Thoracic aorta (tissue), 2 donors: ENCODE measurements at places on chromosomes 4 and X. TPM values are rescaled to one million over a fixed set of nuclear protein-coding genes. Genes with fewer than 3 reads are reported as not detected.

DNA sequence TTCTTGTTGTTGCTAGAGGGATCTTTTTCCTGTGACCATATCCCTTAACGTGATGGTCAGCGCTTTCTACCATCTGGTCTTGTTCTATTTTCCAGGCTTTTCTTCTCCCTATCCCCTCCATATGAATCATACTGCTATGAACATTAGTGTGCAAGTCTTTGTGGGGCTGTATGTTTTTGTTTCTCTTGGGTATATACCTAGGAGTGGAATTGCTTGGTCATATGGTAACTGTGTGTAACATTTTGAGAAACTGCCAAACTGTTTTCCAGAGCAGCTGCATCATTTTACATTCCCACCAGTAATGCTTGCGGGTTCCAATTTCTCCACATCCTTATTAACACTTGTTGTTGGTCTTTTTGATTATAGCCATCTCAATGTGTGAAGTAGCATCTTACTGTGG, 121.4 kb downstream of the SPRY1 start:
- DNase-seq = no peak

DNA sequence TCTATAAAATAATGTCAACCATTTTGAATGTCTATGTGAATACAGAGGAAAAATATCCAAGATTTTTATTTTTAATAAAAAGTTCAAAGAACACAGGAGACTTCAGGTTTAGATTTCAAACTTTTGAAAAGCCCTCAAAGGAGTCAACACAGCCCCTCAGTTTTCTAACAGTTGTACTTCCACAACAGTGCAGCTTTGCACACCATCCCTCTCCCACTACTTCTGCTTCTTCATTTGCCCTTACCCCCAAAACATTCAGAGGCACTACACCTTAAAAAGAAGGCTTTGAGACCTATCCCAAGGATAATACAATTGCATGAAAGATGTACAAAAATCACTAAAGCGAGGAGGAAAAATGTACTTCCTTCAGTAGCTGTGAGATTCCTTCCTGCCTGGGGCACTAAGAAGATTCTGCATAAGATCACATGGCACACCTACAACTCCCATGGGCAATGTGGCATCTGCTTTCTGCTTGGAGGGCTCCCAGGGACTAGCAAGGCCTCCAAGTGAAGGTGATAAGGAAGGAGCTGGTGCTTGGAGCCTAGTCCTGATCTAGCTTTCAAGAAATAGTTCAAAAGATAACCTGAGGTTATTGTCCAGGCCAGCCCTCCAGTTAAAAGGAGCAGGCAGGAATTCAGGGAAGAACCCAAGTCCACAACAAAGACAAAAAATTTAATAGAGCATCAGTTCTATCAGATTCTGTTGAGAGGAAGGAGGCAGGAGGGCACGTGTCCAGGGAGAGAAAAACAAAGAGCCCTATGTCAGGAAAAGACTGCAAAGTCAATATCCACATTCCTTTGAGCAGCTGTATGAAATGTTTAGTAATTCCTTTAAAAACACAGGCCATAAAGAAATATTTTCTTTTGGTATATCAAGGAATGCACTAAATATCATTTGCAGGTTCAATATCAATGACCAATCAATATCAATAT, 19.1 kb downstream of the ARAP2 start:
- no peak for DNase-seq

DNA sequence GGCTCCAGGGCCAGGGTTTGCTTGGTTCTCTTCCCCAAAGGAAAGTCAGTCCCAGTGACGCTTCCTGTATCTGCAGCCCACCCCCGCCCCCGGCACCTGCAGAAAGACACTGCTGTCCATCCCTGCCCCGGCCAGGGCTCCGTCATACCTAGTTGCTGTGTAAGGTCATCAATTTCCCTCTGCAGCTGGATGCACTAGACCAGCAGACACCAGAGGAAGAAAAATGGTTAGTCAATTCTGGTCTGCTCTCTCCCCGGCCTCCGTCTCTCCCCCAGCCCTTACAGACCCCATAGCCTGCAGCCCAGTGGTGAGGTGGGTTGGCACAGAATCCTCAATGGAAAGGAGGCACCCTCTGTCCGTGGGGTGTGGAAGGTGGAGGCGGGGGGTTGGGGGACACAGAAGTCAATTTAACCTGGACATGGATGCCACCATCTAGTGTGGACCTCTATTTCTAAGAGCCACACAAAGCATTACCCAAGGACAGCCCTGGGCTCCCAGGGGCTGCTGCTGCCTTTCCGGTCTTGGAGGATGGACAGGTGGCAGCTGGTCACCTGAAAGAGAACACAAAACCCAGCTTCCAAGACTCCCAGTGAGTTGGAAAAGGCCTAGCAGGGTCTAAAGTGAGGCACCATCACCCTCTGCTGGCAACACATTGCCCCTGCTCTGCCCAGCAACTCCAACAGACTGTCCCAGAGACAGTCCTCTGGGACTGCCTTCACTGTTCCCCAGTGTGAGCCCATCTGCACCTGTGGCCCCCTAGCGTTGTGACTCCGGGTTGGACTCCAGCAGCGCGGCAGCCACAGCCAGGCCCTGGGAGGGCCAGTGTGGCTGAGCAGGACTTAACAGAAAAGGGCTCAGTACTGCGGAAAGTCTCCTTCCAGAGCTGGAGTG, 40.2 kb upstream of the NHSL2 start:
- DNase-seq = no peak

DNA sequence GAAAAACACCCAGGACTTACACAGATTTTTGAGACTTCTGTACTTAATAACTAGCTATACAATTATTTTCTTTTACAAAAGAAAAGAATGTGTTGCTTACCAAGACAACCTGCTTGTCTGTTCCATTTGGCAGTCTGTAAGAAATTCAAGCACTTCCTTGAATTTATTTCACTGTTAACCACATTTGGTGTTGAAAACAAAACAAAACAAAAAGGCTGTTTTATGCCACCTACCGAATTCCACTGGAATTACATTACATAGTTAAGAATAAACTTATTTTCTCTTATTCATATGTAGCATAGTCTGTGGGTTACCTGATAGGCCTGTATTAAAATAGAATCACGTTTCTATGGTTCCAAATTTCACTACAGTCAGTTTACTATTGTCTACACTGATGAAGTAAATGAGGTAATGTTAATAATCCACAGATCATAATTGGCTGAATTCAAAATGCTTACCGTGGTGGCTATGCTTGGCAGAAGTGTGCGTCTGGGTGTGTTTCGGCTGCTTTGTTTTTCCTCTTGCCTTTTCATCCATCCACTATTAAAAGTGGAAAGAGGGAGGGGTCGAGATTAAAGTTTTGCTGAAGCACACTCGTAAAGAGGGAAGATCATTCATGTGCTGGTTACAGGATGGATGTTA, at the start of gene TLR1:
Gene TLR1 (minus strand): TSS at position 138 of the 642 bp plus-strand sequence. CDS start 5,960 bp downstream, outside the sequence.
- DNase-seq = no peak

CENPE gene
- total RNA-seq = 0.41 TPM

LAMP2 gene
- total RNA-seq = 81.3 TPM

RBMXL3 gene
- total RNA-seq = not detected

CPEB2 gene
- total RNA-seq = 31.0 TPM

- no peak for DNase-seq
Measured at GRCh38 chr4:173498023-173498422, 32.0 kb downstream of the HAND2 start.

C4orf51 gene
- total RNA-seq = not detected

DNA sequence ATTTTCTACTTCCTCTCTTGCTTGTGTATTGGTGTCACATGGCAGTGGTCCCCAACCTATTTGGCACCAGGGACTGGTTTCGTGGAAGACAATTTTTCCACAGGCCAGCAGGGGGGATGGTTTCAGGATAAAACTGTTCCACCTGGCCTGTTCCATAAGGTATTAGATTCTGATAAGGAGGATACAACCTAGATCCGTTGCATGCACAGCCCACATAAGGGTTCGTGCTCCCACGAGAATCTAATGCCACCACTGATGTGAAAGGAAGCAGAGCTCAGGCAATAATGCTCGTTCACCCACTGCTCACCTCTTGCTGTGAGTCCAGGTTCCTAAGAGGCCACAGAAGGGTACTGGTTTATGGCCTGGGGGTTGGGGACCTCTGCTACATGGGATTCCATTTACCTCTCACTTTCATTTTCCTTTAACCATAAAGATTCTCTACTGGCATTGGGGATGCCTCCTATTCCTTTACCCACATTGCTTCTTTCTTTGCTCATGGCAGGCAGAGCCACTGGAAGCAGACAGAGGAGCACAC, 38.1 kb downstream of the SEC31A start:
- no peak for DNase-seq

SH3TC1 gene
- total RNA-seq = 63.2 TPM

CXCL11 gene
- not detected for total RNA-seq

PPEF1 gene
- not detected for total RNA-seq

DNA sequence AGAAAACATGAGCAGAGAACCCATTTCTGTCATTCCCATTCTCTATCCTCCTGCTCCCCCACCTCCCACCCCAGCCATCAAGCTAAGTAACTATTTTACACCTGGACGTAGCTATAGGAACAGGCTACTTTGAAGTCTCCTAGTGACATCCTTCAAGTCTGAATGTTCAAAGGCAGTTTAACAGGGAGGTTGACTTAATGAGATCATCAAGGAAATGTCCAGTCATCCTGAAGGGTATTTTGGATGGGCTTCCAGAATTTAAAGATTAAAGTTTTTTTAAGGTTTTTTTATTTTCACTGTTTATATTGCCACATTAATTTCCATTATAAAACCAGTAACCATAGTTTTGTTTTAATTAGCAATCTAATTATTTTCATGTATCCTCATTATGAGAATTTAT, 41.1 kb downstream of the HPF1 start:
- no peak for DNase-seq

DNA sequence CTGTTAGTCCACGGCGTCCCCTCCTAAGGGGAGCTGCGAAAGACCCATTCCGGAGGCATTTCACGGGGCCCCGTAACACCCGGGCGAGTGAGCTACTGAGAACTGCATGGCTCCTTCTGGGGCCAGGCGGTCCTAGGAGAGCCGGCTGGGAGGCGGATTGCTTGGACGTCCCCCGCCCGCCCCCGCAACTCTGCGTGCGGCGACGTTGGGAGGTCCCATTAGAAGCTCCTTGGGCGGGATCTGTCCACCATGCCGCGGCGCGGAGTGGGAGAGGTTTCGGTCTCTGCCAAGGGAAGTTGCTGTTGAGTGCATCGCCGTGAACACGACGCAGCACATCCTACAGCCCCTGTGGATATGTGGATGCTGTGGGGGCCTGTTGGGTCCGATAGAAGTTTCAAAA, 85.4 kb upstream of the IGFBP7 start:
- DNase-seq = no peak

RAI2 gene
- 15.9 TPM for total RNA-seq

DNA sequence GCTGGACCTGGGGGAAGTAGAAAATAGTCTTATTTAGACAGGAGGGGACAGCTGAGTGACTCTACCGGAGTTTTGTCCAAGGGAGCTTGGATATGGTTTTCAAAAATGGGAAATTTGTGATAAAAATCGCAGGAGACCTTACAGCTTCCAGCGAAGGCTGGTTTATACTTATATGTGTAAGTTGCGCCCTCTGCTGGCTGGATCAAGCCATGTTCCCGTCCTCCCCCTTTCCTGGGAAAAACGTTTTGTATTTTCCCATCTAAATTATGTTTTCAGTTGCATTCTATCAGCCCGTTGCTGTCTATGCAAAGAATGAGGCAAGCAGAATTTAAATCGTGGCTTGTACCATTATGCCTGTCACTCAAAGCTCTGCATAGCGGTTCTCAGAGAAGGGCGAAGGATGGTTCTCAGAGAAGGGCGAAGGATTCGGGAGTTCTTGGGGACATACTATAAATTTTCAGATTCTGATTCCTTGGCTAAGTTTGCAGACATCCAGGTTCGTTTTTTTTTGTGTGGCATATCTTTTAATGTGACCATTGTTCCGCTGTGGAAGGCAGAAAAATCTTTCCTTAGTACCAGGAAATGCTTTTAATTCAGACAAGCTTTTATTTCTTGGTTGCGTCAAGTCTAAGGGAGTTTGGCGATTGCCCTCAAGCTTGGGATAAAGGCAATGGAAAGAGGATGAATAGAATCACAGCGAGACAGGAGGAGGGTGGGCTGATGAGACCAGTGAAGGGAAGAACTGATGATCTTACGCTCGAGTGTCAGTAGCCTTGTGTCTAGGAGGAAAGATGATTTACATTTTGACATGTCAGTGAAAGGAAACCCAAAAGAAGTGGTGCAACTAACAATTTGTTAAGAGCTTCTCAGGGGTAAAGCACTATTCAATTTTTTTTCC, 128.5 kb upstream of the ARX start:
- DNase-seq = no peak
